Suppressor macrophage treated with lipopolysaccharide for 1 hour (primary cell): ENCODE measurements at places on chromosomes 3 and 15.

DNA sequence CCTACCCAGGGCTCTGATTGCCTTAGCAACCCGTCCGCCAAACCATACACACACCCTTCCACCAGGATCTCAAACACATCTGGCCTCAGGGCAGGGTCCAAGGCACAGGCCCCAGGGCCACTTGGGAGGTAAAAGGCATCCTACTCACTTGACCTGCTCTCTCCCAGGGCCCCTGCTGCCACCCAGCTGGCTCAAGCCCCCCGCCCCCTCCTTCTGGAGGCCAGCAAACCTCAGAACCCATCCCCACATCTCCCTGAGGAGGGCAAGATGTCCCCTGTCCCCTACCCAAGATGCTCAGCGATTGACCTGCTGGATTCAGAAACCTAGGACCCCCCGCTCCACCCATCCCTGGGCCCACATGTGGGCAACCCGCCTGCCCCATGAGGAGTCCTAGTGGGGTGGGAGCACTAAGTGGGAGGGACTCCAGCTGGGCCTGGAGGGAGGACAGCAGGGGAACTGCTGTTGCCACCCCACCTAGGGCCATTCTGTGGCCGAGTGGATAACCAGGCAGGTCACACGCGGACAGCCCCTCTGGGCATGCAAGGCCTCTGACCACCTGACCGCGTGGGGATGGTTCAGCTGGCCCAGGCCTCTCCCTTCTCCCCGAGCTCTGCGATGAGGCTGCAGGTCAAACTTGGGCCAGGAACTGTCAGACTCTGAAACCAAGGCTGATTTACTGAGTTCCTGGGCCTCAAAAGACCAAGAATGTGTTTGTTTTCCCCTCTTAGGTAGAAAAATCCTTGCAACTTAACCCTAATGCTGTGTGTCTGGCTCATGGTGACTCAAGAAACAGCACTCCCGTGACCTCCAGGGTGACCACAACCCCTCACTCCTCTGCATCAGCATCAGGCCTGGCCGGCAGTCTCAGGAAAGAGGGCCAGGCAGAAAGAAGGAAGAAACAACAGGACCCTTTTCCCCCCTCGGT, 4.2 kb downstream of the MFGE8 start:
- DNase-seq = no peak

DNA sequence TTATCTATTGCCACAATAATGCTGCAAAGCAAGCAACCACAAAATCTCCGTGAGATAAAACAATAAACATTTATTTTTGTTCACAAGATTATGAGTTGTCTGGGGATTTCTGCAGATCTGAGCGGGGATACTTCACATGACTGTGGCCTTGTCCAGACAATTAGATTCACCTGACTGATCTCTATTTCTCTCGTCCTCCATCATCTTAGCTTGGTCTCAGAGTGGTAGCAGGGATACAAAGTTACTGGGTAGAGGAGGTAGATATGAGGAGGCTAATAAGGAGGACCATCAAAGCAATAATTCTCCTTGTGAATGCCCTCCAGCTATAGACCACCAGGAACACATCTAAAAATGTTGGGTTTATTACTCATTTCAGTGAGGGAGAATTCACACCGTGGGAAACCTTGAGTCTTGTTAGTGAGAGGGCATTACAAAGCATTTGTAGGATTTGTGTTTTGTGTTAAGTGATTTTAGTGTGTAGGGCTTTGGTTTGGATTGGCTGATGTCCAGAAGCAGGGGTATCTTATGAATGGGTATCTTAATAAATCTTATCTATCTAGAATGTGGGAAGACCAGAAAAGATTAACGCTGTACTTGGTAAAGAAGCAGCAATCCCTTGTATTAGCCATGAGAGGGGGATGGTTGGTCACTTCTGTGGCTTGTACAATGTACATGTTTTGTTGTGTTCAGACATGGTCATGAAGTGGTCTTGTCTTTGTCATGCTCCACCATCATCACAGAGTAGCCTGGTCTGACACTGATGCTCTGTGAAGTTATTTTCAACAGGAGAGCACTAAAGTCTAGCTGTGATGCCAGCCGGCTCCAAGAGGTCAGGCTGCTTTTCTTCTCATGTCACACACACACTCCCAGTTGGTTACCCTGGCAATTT, 287.6 kb upstream of the STT3B start:
- no peak for DNase-seq

DNA sequence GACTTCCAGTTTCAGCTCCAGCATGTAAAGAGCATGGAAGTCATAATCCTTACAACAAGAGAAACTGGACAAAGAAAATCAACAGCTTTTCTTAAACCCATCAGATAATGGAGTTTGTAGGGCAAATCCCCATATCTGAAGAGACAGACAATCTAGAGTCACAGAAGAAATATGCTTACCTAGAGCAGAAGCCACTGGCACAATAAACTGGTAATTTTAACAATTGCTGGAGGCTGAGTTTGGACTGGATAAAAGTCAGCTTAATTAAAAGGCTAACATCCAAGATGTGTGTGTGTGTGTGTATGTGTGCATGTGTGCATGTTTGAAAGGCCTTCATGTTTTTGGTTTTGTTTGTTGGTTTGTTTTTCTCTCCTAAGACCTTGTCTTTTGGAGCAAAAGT, 50.6 kb downstream of the TM4SF18 start:
- no peak for DNase-seq

DNA sequence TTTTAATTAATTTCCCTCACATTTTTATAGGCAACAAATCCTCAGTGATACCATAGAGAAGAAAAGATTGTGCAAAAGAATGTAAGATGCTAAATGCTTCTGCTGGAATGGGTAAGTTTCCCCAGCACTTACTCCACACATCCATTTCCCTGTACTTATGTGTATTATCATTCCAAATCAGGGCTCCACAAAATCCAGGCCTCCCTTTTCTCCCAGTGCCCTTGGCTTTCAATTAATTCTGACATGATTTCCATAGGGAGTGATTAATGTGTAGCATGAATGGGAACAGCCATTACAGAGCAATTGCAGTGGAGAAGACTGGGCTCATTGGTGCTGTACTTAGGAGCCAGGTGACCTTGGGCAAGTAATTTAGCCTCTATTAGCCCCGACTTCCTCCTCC, 41.3 kb upstream of the UBE2E1 start:
- no peak for DNase-seq

- DNase-seq = peak; percentile 44
Observed at GRCh38 chr15:57468486-57468885, 92.2 kb downstream of the CGNL1 start.

DNA sequence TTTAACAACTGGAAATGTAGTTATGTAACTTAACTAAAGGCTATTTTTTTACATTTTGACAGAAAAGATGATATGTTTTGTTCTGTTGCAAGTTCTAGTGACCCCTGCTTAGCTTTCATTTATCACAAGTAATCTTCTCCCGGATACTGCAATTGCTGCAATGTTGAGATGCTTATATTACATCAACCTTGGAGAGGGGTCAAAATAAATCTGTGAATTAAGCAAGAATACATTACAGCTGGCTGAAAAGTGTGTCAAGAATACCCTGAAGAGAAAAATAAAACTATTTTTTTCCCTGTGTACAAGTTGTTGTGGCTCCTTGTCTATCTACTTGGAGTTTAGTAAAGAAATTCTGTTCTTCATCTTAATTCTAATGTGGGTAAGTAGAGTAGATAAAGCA, 232.1 kb upstream of the GOLIM4 start:
- DNase-seq = no peak

DNA sequence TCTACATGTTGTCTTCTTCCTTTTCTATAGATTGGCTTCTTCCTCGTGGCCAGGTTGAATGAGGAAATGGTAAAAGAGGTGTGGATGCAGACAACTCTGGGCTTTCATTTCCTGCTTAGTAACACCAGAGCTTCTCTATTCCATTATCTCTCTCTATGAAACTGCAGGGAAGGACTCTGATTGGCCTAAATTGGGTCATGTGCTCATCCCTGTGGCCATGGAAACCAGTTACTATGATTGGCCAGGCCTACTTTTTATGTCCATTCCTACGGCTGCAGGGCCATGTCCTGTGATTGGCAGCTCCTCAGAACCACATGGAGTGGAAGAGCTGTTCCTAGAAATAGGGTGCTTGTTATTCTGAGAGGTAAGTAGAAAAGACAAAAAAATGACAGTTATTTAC, 486.9 kb upstream of the ADAMTS9 start:
- no peak for DNase-seq

DNA sequence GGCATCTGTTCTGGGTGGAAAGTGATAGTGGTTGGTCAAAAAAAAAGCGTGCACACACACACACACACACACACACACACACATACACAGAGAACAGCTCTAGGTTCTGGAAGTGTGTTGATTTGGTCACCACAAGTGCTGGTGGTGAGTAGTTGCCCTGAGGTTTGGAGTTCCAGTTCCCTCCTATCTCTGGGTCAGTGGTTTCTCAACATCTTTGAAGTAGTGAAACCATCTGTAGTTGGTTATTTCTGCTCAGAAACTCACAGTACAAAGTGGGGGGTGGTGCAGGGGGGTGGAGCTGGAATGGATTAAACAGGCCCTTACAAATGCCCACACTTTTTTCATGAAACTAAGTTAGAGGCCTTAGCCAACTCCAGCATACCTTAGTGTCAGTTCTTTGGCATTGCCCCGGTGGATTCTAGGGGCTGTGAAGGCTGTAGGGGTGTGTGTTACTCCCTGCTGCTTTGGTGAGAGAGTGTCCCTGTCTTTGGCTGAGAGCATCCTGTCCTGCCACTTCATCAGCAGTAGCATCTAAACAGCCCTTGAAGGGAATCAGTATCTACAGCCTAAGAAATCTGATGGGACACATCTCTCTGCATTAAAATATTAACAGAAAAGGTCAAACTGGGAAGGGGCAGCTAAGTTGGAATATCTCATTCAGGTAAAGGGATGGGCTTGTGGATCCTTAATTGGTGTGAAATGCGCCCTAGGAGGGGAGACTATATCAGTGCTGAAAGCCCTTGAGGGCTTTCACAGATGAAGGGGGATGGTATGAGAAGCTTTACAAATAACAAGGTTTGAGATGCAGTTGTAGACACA, 20.6 kb downstream of the SMAD3 start:
- DNase-seq = peak; percentile 89

DNA sequence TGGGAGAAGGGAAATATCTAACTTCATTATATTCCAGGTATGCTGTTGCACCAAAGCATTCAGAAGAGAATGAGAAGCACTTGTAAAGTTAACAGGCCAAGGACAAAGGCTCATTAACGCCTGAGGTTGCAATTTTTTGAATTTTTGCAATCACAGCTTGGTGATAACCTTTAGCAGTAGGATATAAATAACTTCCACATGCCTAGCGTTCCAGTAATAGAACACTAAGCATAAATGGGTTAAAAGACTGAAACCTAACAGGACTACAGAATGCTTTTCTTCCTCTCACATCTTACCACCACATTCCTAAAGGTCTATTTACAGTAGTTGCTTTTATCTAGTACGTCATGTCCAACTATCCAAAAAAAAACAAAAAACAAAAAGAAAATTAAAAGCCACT, 57.4 kb upstream of the IMPG2 start:
- DNase-seq = no peak

DNA sequence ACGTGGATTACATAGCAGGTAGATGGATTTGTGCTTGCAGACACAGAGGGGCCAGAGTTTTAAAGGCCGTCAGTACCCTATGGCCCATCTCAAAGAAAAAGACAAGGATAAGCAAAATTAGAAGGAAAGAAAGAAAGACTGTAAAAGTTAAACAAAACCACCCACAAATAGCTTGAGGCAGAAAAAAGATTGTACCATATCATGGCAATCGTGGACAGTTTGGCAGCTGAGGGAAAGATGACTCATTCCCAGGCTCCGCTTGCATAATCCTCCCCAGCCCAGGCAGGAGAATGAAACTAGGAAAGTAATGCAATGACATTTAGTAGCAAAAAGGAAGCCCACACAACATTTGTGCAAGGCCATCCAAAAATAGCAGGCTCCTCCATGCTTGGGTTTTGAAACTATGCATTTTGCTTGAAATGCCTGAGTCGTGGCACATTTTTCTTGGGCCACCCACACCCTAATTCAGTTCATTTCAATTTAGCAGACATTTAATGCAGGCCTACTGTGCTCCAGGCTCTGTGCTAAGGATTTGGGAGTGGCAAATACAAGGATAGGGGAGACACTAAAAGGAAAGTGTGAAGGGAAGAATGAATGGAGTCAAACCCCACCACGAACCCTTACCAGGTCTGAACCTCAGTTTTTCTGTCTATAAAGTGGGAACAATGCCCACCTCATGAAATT, 40.9 kb upstream of the SMAD3 start:
- peak; percentile 98 for DNase-seq

DNA sequence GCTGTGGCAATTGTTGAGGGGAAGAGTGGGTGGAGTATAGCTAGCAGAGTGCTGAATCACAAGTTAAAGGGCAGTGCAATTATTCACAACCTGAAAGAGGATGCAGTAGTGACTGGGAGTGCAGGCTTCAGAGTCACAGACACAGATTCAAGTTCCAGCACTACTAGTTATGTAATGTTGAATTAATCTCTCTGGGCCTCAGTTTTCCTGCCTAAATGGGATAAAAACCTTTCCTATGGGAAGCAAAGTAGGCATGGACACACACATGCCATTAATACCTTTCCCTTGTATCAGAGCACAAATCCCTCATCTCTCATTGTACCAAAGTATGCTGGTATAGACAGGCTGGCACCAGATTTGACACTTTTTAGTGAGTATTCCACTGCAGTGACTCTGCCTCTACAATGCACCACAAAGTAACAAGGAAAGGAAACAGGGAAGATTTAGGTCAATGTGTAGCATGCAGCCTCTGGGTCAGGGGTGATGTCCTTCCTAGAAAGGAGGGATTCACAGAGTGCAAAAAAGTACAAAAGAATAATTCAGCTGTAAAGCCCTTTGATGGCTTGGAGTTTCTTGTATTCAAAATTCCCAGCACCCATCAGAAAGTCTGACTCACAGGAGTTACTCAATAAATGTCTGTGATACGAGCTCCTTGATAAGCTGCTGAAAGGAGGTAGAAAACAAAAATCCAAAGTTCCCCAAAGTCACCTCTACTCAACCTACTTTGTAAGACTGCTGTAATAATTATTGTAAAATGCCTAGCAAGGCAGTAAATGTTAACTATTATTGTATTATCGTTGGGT, 507.5 kb upstream of the TGFBR2 start:
- peak; percentile 61 for DNase-seq

- DNase-seq = no peak
Observed at GRCh38 chr15:28942046-28942445, 56.3 kb downstream of the APBA2 start.

- DNase-seq = no peak
Observed at GRCh38 chr3:12905316-12906071, 64.1 kb upstream of the RPL32 start.

DNA sequence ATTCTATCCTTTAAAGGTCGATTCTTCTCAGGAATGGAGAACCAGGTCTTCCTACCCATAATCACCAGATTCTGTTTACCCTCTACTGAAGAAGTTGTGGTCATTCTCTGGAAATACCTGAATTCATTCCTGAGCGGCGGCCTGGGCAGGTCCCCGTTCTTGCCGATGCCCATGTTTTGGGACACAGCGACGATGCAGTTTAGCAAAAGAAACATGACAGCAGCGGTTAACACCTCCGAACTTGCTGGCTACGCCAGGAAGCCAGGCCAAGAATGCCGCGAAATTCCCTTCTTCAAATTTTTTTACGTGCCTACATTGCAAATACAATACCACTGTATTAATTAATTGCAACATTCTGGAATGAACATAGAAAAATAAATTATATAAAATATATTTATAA, 1.4 kb downstream of the DHFR2 start:
- no peak for DNase-seq

- no peak for DNase-seq
Observed at GRCh38 chr3:106348139-106348690, 479.4 kb upstream of the CBLB start.
